Heart left ventricle (tissue), 16 donors: ENCODE measurements at places on chromosomes 6 and 20.
A peak's percentile ranks its signal among the peaks of the same experiment; 100 is the strongest.

- DNase-seq: no peak
Measured at GRCh38 chr6:152232501-152233151, 404.5 kb downstream of the SYNE1 start.

GRCh38 chr6:82364087-82365015 lies 734 bp downstream of the TPBG start:
- peak; percentile 58 for DNase-seq

DNA sequence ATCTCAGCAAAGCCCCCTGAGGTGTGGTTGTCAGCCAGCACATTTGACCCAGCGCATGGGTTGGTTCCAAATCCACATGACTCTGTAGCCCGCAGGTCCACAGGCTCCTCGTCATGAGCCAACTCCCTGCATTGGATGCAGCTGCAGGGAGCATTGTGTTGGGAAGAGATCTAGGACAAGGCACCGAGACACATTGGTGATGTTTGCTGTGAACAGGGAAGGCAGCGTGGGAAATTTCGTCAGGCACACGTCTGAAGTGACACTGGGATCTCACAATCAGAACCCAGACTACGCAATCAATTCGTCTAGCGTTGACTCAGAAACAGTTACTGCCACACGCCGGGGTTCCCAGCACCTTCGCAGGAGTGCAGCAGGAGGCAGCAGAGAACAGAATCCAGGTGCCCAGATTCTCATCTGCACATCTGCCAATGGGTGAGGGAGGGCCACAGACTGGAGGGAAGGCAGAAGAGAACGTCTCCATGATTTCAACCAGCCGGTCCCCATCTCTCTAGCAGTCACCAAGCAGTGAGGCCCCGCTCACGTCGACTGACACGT lies 177.0 kb downstream of the TTLL2 start:
- no peak for DNase-seq

DNA sequence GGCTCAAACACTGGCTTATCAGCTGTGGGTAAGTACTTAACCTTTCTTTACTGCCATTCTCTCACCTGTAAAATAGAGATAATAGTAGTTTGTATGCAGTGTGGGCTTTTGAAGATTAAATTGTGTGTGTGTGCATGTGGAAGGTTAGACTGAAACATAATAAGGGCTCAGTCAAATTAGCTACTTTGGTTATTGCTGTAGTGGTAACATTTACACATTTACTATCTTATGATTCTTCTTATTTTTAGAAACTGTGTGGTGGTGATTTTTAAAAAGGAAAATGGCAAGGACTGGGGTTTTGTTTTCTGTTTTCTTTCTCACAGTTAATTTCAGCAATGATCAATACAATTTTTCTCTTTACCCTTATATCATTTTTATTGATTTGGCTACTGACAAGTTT lies 206.9 kb downstream of the NKAIN2 start:
- DNase-seq: no peak

DNA sequence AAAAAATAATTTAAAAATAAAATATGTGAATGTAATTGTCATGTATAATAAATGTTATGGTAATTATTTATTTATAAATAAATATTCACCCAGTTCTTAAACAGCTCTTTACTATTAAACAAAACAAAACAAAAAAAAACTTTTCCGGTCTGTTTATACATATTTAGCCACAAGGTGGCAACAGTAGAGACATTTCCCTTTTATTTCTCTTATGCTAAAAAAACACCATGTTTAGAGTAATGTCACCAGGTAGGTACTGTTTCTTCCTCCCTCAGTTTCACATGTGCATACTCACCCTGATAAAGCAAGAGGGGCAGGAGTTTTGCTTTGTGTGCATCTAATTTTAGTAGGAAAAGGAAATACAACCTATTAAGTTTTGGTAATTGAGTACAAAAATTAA lies 610.4 kb upstream of the IMPG1 start:
- DNase-seq: no peak

GRCh38 chr6:105573138-105573537 lies 170.3 kb upstream of the PREP start:
- DNase-seq: no peak

GRCh38 chr20:25259788-25260254 lies 11.9 kb downstream of the PYGB start:
- no peak for DNase-seq

GRCh38 chr20:51497542-51498467 lies 44.7 kb downstream of the NFATC2 start:
- peak; percentile 52 for DNase-seq

GRCh38 chr20:22810626-22811569 lies 224.2 kb upstream of the SSTR4 start:
- no peak for DNase-seq

- no peak for DNase-seq
Measured at GRCh38 chr6:13523826-13524622, 36.6 kb upstream of the GFOD1 start.

- DNase-seq: peak; percentile 82
Measured at GRCh38 chr6:33692078-33692759, 19.3 kb downstream of the UQCC2 start.

- DNase-seq: no peak
Measured at GRCh38 chr6:156949376-156949775, 172.2 kb downstream of the ARID1B start.

DNA sequence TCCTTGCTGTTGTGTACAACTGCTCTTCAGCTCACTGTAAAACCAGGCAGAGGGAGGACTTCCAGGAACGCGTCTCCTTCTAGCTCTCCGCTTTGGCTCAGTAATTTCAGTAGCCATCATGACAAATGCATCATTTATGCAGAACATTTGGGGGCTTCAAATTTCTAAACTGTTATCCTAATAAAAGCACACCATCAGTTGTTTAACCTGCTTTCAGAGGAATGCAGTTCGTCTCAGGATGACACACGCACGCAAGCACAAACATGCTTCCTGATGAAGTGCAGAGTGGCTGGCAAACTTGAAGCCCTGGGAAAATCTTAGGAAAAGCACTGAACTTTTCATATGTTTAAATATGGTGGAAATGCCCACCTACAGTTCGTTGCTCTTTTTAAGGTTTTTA lies 24.4 kb downstream of the SLC22A23 start:
- DNase-seq: no peak

- no peak for DNase-seq
Measured at GRCh38 chr6:4935975-4936680, 67.7 kb downstream of the RPP40 start.

DNA sequence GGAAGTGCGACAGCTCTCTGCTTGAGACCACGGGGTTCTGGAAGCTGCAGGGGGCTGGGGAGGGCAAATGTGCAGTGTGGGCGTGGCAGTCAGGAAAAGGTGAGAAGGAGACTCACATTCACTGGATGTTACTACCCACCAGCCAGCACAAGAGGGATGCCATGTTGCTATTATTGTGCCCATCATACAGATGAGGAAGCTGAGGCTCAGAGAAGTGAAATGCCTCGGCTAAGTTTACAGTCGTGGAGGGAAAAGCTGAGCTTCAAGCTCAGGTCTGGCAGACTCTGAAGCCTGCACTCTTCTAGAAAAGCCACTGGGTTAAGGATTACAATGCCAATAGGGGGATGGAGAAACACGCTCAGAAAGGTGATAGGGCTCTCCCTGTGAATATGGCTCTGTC lies 34.4 kb downstream of the HNF4A start:
- DNase-seq: no peak

DNA sequence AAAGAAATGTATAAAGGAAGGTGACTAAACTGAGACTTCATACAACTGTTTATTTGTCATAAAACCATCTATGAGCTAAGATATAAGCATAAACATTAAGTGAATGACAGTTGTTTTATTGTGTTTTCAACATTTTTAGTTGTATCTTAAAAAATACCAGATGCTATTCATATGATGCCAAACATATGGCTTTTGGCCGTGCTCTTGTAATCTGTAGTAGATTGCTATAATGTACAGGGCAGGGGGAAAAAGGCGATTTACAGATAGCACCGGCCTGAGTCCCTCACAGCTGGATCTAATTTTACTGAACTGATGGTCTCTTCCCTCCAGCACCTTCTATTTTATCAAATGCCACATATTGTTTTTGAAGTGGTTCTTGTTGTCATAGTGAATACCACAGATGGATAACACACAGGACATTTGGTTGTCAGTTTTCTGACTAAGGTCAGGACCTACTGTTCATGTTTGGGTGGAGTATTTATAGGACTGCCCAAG lies 48.2 kb downstream of the CENPW start:
- no peak for DNase-seq

GRCh38 chr20:21175433-21175832 lies 49.6 kb downstream of the KIZ start:
- no peak for DNase-seq

DNA sequence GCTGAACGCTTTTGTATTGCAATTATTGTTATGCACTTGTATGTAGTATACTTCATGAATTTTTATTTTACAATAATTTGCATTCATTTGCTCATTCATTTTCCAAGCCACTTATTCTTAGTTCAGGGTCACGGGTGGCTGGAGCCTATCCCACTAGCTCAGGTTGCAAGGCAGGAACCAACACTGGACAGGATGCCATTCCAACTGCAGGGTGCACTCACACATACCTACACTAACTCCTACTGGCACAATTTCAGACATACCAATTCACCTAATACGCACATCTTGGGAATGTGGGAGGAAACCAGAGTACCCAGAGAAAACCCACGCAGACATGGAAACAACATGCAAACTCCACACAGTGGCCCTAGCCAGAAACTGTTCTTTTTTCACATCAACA lies 61.8 kb downstream of the LMBRD1 start:
- no peak for DNase-seq

DNA sequence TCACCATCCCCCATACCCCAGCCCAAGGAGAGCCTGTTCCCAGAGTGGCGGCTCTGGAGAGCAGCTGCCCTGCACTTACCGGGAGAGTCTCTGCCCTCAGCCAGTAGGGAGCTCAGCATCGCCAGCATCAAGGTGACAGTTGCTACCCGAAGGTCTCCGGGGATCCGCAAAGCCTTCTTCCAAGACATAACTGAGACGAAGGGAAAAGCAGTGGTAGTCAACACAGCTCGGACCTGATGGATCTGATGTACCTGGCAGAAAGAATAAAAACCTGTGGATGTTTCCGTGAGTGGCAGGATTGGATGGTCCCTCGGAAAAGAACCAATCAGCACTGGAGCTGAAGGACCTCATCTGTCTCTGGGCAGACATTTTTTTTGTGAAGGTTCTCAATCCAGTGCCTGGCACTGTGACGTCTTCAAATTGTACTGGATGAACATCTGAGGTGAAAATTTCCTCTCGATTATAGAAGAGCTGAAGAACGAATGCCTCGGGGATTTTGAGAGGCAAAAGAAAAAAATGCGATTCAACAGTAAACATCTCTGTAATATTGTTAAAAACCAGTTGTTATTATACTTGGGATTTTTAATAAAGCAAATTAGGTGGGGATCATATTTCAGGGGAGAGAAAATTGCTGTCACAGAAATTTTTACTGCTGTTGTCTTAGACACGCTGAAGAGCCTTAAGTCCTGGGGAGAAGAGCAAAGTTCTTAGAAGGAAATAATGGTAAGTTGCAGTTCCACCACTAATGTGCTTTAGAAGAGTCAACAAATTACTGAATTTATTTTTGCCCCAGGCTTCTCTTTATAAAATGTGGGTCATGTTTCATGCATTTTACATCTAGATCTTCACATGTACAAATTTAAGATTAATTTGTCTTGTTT lies at the start of gene HLA-DQB1:
Gene HLA-DQB1, minus strand, starts transcription at position 238 of the 881 bp plus-strand sequence. Its CDS starts 50 bp downstream, at position 188.
- DNase-seq: peak; percentile 41

DNA sequence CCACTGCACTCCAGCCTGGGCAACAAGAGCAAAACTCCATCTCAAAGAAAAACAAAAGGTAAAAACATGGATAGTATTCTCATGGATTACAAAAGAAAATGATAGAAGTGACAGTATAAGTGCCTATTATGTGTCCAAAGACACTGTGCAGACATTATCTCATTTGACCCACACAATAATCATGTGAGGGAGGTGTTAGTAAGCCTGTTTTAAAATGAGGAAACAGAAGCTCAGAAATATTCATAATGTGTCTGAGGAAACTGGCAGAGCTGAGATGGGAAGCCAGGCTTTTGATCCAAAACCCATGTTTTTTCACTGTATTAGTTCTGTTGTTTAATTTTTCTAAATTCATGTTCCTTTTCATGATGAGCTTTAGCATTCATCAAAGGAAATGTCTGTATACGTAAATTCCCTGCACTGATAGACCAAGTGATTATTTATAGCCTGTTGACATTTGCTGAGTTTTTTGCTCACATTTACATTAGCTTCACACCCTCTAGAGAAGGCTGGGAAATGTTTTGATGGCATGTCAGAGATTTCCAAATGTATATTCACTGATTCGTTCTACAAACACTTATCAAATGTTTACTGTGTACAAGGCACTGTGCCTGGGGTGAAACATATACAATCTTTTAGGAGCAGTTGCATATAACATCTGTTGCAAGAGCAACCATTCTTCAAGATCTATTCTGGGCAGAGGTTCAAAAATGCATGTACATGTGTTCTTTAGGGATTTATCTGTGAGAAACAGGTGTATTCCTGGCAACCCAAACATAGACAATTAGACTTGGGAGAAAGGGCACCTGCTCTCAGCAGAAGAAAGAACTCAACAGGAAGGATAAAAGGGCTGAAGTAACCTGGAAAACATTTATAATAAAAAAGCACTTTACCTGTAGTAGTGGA lies 331.5 kb downstream of the SAMD5 start:
- DNase-seq: no peak

GRCh38 chr6:141488488-141488887 lies 644.2 kb upstream of the GJE1 start:
- DNase-seq: no peak

DNA sequence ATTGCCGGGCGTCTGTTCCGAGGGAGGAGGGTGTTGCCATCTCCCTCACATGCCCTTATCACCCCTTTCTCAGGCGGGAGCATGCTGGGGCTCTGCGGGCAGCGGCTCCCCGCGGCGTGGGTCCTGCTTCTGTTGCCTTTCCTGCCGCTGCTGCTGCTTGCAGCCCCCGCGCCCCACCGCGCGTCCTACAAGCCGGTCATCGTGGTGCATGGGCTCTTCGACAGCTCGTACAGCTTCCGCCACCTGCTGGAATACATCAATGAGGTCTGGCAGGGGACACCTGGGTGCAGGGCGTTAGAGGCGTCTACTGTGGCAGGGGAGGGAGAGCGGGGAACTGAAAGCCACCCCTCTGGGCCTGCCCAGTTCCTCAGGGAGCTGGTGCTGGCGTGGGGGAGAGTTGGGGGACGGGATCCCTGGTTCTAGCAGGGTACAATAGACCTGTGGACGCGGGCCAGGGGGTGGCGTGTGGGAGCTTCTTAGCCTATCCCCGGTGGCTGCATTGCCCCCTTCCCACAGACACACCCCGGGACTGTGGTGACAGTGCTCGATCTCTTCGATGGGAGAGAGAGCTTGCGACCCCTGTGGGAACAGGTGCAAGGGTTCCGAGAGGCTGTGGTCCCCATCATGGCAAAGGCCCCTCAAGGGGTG lies 697 bp downstream of the PPT2 start:
- DNase-seq: peak; percentile 78
